ENCODE measurements at places on chromosomes 6 and 20.

GRCh38 chr6:44539701-44540355 is 152.3 kb downstream of the CDC5L start:
- DNase-seq: no peak

- no peak for DNase-seq
Observed at GRCh38 chr6:47403801-47404200, 73.8 kb upstream of the CD2AP start.

- DNase-seq: no peak
Observed at GRCh38 chr20:32112841-32113240, 3.3 kb downstream of the TM9SF4 start.

DNA sequence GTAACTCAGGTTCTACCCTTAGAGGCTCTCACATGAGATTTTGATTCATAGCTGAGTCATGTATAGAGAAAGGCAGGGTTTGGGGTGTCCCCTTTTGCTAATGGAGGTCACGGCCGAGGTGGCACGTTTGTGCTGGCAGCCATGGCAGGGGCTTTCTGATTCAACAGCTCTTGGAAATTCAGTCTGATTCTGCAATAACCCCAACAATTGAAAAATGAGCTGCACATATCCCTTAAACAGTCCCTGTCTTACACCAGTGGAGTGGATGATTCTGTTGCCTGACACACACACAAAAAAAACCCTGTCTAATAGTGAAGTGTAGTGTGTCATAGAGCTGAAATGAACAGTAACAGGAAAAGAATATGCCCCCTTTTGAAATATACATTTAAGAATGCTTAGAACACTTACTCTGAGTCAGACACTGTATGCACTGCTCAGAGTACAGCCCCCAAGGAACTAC is 40.4 kb upstream of the ARG1 start:
- no peak for DNase-seq

- no peak for DNase-seq
Observed at GRCh38 chr6:134936476-134936875, 13.4 kb downstream of the ALDH8A1 start.

DNA sequence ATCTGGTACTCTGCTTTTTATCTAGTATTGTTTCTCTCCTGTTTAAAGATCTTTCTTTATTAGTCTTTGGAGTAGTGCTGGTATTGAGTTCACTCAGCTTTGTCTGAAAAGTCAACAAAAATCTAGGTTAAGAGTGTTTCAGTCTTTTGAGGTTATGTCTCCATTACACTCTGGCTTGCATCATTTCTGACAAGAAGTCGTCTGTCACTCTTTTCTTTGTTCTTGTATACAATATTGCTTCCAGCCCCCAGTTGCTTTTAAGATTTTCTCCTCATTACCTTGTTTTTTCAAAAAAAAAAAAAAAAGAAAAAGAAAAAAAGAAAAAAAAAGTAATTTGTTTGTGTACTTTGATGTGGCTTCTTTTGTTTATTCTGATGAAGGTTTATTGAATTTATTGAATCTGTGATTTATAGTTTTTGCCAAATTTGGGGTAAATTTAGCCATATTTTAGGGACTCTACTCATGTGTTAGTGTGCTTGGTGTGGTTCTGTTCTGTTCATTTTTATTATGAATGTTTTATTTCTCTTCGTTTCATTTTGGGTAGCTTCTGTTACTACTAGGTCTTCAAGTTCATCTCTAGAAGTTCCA is 408.9 kb downstream of the CDKAL1 start:
- DNase-seq: no peak

DNA sequence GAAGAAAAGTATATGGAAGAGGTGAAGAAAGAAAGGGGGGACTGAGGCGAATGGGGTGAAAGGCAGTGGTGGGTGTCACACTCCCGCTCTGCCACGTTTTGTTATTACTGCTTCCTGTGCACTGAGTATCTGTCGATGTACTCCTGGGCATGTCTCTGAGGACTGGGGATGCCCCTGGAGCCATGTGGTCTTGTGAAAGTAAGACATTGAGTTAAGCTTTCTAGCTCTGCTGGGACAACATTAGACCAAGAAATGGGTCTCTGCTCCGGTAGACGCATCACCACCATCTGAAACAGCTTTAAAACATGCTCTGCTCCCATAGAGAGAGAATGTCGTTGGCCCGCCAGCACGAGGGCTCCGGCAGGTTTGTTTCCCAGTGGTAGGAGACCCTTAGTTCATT is 40.0 kb downstream of the IRF4 start:
- DNase-seq: no peak

- DNase-seq: no peak
Observed at GRCh38 chr6:100296810-100297544, 167.7 kb downstream of the SIM1 start.

- no peak for DNase-seq
Observed at GRCh38 chr6:158633127-158633526, 11.4 kb downstream of the DYNLT1 start.

DNA sequence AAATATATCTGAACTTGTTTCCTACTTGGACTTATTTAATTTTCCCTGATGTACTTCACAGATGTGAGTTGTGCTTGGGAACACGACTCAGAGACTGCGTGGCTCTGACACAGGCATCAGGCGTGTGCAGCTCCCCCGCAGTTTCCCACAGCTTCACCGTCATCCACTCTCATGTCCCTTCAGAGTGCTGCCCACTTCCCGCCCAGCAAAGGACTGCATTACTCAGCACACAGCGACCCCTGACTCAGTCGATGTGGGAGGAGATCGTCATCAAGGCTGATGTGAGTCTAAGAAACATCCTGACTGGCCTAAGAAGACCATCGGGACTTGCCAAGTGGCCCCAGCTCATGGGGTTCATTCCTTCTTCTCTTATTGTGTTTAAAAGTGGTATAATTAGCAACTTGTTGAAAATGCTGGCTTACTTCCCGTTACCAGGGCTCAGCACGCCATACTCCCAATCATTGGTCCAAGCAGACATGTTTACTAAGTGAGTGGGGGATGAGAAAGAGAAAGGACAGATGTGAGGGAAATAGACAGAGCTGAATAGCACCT is 539.4 kb upstream of the JARID2 start:
- peak; percentile 68 for DNase-seq

GRCh38 chr20:62298577-62299249 is 4.1 kb upstream of the ADRM1 start:
- DNase-seq: no peak

DNA sequence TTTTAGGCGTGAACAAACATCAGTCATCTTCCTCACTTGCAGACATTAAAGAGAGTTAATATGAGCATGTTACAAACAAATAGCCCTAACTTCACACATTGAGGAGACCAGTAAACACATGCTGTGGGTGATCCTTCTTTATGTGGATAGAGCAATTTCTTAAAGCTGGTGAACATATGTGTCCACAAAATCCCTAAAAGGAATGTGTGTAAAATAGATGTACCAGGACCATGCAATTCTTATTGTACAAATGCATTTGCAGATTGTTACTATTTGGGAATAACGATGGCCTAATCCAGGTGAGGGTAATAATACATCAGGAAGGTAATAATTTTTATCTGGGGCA is 228.9 kb downstream of the ALDH8A1 start:
- no peak for DNase-seq

GRCh38 chr20:47666304-47666703 is 119.0 kb downstream of the SULF2 start:
- no peak for DNase-seq

DNA sequence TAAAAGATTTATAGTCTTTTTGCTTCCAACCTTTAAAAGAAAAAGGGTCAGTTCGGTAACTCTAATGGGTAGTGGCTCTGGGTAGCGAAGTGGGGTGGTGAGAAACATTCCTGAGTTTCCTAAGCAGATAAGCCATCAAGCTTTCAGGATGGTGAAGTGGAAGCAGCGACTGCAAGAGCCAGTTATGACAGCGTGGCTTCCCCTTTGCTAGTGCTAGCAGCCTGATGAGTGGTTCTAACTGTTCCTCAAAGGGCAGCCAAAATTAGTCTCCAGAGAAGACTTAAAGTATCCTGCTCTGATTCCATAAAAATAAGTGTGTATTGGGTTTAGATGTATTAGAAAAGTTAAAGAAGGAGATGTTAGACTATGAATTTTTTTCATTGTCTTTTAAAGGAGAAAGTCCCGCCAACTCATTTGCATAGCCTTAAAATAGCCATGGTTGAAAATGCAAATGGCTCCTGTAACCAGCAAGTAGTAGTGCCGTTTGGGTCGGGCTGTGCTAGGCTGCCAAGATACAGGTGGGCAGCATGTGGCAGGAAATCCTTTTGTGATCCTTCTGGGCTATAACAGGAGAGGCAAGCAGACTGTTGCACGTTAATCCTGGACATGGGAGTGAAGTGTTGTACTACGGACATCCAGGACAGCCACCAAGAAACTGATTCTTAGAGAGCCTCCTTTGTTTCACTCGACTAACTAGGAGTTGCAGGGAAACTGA is 18.0 kb downstream of the ELOVL2 start:
- DNase-seq: no peak

- peak; percentile 80 for DNase-seq
Observed at GRCh38 chr6:12957321-12958051, 240.9 kb downstream of the PHACTR1 start.

DNA sequence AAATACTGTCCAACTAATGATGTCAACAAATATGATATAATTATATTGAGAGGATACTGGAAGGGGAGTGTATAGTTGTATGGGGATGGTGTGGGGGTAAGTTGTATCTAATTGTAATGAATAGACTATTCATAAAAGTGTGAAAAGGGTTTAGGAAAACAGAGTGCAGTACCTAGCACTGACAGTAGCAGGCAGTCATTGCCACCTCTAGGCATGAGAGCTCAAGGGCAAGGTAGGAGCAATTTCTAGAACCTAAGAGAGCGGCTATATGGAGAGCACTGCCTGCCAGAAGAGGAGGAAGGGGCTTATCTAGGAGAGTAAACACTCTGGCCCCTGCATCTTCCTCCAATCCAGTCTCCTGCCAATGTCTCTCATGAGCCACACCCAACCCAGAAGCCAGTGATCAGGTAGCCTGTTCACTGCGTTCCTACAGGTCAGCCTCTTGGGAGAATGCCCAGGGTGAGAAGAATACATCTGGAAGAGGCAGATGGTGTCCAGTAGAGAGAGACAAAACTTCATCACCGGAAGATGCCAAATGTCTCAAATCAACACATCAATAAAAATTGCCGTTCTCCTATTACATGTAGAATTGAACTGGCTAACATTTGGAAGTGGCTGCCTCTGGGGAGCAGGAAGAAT is 200.0 kb downstream of the LY86 start:
- DNase-seq: no peak
